ENCODE measurements at places on chromosomes 16 and 17.

- DNase-seq, result no peak
Observed at GRCh38 chr17:5047446-5047845, 12.2 kb upstream of the SLC52A1 start.

DNA sequence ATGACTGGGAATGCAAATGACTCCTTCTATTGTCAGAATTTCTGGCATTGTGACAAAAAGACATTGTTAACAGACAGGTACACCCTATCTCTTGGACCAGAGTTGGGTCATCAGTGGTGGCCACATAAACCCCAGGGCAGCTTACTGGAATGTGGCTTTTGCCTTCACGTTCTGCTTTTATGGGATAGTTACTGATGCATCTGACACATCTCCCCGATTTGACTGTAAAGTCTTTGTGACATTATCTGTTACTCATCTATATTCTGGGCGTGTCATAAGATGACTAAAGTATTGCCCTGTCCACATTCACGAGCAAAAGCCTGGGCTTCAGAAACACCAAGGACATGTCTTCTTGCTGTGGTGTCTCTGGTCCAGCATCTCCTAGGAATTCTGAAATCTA is 18.7 kb upstream of the AQP8 start:
- no peak for DNase-seq

DNA sequence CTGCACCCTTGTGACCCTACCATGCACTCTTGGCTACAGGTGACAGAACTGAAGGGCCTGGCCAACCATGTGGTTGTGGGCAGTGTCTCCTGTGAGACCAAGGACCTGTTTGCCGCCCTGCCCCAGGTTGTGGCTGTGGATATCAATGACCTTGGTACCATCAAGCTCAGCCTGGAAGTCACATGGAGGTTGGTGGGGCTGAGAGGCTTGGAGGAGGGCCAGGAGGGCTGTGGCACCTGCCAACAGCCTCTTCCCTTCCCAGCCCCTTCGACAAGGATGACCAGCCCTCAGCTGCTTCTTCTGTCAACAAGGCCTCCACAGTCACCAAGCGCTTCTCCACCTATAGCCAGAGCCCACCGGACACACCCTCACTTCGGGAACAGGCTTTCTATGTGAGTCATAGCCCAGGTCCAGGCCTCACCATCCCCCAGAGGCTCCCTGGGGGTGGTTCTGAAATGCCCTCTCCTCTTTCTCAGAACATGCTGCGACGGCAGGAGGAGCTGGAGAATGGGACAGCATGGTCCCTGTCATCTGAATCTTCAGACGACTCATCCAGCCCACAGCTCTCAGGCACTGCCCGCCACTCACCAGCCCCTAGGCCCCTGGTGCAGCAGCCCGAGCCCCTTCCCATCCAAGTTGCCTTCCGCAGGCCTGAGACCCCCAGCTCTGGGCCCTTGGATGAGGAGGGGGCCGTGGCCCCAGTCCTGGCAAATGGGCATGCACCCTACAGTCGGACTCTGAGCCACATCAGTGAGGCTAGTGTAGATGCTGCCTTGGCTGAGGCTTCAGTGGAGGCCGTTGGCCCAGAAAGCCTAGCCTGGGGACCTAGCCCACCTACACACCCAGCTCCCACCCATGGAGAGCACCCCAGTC is 13.0 kb downstream of the RIPOR1 start:
- no peak for DNase-seq

GRCh38 chr16:56343661-56344517 is 81.5 kb downstream of the AMFR start:
- DNase-seq, result no peak

- no peak for DNase-seq
Observed at GRCh38 chr16:24101431-24101830, 154.7 kb upstream of the CACNG3 start.

DNA sequence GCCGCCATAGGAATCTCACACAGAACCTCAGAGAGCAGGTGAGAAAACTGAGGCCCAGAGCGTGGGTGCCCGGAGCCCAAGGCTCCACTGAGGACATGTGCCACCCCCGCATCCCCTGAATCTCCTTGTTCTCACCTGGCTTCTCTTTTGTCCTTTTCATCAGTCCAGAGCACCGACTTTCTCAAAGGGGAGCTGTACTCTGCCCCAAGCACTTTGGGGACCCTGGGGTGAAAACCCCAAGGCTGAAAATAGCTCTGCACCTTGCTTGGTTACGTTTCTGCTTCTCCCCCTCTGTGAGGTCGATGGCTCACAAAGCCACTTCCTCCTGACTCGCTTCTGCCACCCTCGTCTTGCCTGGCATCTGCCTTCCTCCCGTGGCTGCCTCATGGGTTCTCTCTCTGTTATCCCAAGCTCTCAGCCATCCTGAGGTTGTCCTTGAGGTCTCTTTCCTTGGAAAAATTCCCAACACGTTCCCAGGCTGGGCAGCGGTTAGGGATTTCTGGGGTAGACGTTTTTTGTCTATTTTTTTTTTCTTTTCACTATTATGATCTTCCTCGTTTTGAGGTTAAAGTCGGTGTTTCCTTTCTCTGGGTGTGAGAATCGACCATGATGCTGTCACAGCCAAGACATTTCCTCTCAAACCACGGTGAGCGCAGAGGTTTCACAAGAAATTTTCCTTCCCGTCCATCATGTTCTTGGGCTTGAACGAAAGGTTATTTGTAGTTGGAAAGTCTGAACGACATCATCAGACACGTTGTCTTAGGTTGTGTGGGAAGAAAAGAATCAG is 37.2 kb downstream of the IRF8 start:
- peak; percentile 65 for DNase-seq

DNA sequence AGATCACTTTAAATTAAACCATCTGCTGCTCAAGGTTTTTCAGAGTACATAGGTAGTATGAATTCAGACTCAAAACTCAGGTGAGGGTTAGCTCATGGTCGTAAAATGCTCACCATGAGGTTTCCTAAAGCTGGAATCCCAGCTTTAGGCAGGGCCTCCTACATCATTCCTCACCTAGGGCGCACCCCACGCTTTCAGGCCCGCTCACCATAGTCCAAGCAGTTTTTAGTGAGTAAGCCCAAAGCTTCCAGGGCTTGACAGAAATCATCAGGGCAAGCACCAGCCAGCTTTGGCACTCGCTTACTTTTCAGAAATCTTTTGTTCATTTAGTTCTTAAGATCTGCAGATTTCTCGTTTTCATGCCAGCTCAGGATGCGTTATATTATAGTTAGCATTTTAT is 89.8 kb downstream of the HIC1 start:
- no peak for DNase-seq

- no peak for DNase-seq
Observed at GRCh38 chr17:42167807-42168206, 13.0 kb upstream of the RAB5C start.

DNA sequence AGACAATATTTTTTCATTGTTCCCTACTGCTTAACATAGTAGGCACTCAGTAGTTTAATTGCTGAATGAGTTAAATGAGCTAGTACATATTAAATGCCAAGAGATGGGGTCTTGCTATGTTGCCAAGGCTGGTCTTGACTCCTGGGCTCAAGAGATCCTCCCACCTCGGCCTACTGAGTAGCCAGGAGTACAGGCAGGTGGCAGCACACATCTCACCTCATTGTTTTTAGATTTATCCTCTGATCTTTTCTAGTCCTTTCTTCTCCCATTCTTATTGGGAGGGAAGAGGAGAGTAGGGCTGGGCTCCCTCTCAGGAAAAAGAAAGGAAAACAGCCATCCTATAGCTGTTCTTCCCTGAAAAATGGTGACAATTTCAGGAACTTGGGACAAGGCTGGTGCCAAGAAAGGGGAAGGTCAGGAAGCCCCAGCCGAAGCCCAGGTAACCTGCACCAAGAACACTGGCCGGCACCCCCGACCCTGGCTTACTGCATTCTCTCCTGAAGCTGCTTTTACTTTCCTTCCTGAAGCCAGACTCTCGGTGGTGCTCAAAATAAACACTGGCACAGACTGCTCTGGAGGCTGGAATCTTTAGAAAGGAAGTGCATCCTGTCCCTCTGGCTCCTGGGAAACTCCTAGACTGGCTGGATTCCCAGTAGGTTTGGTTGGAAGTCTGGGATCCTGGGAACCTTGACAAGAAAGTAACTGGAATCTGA is 2.7 kb downstream of the TNFAIP1 start:
- no peak for DNase-seq

GRCh38 chr17:58970609-58971450 is 135.8 kb downstream of the TRIM37 start:
- DNase-seq, result no peak

GRCh38 chr17:10737736-10738135 is 7.9 kb upstream of the TMEM220 start:
- no peak for DNase-seq

DNA sequence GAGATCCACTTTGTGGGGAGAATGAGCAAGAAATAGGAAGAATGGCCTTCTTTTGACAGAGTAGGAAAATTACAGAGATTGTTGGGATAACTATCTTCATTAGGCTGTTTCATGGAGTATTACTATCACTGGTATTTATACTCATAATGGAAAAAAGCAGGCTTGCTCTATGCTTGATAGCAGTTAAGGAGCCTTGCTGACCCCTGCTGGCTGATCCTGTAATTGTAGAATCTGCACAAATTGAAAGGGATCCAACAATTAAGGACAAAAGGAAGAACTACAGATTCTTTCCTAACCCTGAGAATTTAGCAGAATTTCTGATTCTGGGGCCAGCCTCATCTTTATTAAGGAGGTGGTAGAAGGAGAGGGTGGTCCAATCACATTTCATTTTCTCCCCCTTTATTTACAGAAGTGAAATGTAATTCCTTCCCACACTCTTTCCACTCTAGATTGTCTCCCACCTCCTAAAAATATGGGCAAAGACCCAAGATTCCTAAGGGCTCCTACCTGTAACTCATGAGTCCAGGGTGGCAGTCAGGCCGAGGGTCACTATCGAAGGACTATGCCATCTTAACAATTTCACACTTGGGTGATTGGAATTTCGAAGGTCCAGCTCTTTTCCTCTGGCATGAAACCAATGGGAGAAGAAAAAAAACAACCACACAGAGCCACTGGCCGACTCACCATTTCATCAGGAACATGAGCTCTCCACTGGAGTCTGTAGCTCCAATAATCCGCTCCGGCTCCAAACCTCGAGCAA is 26.3 kb downstream of the NFE2L1 start:
- peak; percentile 71 for DNase-seq

DNA sequence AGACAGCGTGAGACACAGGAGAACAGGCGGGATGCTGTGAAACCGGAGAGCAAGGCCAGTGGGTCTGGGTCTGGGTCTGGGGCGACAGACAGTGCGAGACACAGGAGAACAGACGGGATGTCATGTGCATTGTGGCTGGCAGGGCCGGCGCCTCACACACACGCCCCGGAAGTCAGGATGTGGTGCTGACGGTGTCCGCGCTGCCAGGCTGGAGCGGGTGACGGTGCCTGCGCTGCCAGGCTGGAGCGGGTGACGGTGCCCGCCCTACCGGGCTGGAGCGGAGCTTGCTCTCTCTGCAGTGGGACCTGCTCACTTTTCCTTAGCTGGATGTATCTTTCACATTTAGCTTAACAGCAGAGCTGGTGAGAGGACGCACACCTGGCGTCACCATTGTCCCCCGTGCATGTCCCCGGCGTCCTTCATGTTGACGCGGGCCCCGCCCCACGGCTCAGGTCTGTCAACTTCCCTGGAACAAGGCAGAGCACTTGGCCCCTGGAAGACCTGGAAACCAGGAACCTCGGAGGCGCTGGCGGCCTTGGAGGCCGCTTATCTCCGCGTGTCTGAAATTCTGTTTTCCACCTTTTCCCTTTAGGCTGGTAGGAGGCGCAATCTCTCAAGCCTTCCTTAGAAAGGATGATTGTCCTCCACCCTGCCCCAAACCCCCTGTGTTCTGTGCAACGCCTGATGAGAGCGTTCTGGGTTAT is 43.0 kb upstream of the ZNF750 start:
- peak; percentile 51 for DNase-seq

DNA sequence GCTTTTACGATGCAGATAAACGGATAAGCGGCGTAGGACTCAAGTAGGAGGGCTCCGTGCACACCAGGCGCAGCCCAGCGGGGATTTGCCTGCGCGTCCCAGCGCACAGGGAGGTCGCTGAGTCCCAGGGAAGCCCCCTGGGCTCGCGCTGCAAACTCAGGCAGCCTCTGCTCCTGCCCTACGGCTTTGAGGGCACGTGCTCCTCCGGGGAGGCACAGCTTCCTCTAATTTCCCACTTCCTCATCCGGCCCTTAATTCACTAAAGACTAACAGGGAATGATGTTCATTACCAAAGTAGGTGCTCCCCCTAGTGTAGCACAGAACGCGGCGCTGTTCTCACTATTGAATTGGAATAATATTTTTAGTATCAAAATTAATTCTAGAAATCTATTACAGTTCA is 825.4 kb downstream of the KCNJ18 start:
- no peak for DNase-seq

DNA sequence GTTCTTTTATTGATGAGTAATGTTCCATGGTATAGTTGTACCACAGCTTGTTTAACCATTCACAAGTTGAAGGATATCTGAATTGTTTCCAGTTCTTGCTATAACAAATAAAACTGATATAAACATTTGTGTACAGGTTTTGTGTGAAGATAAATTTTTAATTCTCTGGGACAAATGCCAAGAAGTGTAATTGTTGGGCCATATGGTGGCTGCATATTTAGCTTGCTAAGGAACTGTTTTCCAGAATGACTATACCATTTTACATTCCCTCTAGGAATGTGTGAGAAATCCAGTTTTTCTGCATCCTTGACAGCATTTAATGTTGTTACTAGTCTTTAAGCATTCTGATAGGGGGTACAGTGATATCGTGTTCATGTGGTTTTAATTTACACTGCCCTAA is 368.5 kb downstream of the KIF2B start:
- DNase-seq, result no peak

DNA sequence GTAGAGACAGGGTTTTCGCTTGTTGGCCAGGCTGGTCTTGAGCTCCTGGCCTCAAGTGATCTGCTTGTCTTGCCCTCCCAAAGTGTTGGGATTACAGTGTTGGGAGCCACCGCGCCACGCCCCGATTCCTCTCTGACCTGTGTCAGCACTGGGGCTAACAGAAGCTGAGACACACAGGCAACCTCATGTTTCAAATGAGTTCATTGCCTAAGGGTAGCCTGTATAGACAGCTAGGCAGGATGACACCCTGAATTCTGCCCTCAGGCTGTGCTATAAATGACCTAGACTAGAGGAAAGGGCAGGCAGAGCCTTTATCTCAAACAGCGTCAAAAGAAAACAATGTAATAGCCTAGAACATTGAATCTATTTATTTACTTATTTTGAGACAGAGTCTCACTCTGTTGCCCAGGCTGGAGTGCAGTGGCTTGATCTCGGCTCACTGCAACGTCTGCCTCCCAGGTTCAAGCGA is 2.3 kb upstream of the CDK3 start:
- DNase-seq, result no peak

DNA sequence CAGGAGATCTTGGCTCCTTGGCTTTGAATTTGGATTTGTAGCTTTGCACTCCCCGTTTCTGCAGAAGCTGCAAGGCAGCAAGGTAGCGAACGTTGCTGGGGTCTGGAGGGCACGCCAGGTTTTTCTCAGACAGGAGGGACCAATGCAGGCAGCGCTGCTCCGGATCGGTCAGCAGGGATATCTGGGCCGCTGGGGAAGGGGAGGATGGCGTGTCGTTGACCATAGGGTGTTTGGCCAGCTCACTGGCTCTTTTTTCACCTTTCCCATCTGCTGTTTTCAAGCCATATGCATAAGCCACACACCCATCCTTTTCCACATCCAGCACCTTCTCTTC is 15.8 kb downstream of the C16orf46 start:
- DNase-seq, result no peak
